Fibroblast of villous mesenchyme (primary cell): ENCODE measurements at places on chromosomes 1 and 21. TPM values are rescaled to one million over a fixed set of nuclear protein-coding genes. Genes with fewer than 3 reads are reported as not detected.

LCE1F gene
- total RNA-seq, result not detected in 2 replicates

LCE2C gene
- not detected in 2 replicates for total RNA-seq

NHLH1 gene
- under 0.01 TPM in 1 of 2 replicates, not detected in the other for total RNA-seq

TTC24 gene
- total RNA-seq, result not detected in 2 replicates

OR10T2 gene
- total RNA-seq, result not detected in 2 replicates

CYYR1 gene
- not detected in 2 replicates for total RNA-seq

PER3 gene
- total RNA-seq, result 5.5 and 5.6 TPM in 2 replicates

IQGAP3 gene
- 20.9 and 24.2 TPM in 2 replicates for total RNA-seq

S100A12 gene
- total RNA-seq, result not detected in 2 replicates

NTNG1 gene
- total RNA-seq, result 2.9 and 9.1 TPM in 2 replicates

RPTN gene
- not detected in 2 replicates for total RNA-seq

PDZK1IP1 gene
- total RNA-seq, result 0.43 TPM in 1 of 2 replicates, not detected in the other

DNA sequence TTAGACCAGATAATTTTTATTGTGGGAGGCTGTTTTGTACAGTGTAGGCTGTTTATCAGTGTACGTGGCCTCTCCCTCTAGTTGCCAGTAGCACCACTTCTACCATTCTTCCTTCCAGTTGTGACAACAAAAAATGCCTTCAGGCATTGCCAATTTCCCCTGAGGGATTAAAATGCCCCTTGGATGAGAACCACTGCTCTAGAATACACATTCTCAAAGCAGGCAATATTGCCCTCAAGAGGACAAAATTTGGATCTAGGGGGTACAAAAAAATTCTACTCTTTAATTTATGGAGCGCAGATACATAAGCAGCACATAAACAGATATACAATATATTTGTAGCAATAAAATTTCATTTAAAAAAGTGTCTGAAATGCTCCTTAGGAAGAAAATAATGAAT, 674.6 kb downstream of the PTPRC start:
- no peak for DNase-seq

DNA sequence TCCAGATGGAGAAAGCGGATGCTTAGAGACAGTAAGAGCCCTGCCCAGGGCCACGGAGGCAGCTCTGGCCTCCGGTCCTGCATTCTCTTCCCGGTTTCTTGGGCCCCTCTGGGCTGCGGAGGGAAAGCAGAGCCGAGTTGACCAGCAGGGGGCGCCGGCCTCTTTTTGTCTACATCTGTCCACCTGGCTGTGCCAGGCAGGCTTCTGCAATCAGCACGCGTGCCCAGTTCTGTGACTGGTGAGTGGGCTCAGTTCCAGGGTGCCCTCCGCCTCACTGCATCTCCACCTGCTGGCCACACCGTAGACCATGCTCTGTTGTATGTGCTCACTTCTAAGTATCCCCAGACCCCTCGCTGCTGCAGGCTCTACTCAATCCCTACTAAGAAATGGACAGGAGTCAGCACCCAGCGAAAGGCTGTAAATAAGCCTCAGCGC, 6.7 kb upstream of the HUNK start:
- DNase-seq, result peak; percentile 58

- no peak for DNase-seq
Measured at GRCh38 chr1:237258871-237259270, 216.9 kb downstream of the RYR2 start.

DNA sequence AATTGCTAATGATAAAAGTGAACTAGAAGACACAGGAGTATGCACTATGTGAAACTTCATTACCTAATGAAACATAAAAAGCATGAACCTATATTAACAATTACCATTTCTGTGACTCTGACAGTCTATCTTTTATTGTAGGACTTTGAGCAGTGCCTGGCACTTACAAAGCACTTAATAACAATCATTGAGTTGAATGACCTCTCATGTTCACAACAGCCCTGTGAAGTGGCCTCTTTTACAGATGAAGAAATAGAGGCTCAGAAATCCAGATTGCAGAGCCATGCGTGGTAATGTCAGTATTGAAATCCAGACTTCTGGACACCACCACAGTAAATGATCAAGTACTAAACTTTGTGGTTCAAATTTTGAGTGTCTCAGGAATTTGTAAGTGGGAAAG, 326.4 kb downstream of the NTNG1 start:
- DNase-seq, result no peak

GRCh38 chr21:26199456-26199855, 28.9 kb upstream of the APP start:
- DNase-seq, result peak; percentile 71

- DNase-seq, result no peak
Measured at GRCh38 chr1:25540750-25541342, 2.6 kb upstream of the LDLRAP1 start.

- no peak for DNase-seq
Measured at GRCh38 chr21:34523019-34523555, 11.1 kb upstream of the KCNE1 start.

- DNase-seq, result peak; percentile 14
Measured at GRCh38 chr1:101137144-101138126, 99.4 kb upstream of the S1PR1 start.

GRCh38 chr1:40316595-40317393, at the start of gene COL9A2:
COL9A2 (minus strand) TSS chr1:40317286; CDS start chr1:40317197, 89 bp downstream.
- DNase-seq, result peak; percentile 7

- DNase-seq, result no peak
Measured at GRCh38 chr1:53927376-53927881, 18.1 kb downstream of the IFT25 start.

- DNase-seq, result peak; percentile 42
Measured at GRCh38 chr1:166378805-166379204, 212.0 kb upstream of the FAM78B start.

GRCh38 chr1:196607981-196608380, 259 bp downstream of the KCNT2 start:
- DNase-seq, result no peak

DNA sequence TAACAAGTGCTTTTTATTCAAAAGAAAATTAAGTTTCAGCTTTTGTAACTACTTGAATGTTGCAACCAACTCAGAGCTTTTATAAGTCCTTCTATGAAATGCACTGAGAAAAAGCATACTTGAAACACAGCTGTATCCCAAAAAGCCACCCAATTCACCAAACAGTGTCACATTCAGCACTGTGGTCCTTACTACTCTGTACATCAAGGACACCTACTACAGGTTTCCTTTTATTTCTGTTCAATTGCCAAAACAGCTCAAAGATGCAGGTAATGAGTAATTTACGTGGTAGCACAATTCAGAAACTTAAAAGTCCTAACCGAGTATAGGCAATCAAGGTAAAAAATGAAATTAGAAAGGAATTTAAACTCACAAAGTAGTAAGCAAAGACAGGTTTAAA, 2.5 kb downstream of the EIF4G3 start:
- no peak for DNase-seq

DNA sequence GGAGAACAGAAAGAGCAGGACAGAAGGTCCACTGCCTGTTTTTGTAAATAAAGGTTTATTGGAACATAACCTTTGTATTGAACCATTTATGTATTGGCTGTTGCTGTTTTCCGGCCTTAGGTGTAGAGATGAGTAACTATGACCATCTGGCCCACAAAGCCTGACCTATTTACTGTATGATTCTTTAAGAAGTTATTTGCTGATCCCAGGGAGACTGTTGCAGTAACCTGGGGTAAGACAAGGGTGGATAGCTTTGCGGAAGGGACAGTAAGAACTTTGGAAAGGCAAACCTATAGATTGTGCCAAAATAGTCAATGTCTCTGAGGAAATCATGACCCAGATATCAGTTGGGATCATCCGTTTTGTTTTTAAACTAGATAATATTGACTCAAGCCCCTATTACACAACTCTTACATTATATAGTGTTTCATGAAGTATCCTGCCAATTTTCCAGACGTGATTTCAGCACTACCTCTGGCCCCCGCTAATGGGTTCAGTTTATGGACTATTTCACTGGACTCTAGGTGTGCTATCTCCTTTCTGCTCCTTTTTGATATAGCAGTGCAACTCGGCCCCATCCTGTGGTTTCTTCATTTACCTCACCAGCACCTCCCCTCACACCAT, 20.8 kb upstream of the TLCD4 start:
- DNase-seq, result no peak

GRCh38 chr1:219271818-219272535, 98.3 kb downstream of the LYPLAL1 start:
- DNase-seq, result peak; percentile 69

GRCh38 chr1:219801156-219801820, 127.1 kb downstream of the SLC30A10 start:
- no peak for DNase-seq

GRCh38 chr21:44416193-44416592, 39.1 kb upstream of the LRRC3 start:
- no peak for DNase-seq

GRCh38 chr1:7609311-7609994, 161.6 kb upstream of the VAMP3 start:
- DNase-seq, result no peak

GRCh38 chr1:179263121-179263520, 30.5 kb upstream of the SOAT1 start:
- no peak for DNase-seq

DNA sequence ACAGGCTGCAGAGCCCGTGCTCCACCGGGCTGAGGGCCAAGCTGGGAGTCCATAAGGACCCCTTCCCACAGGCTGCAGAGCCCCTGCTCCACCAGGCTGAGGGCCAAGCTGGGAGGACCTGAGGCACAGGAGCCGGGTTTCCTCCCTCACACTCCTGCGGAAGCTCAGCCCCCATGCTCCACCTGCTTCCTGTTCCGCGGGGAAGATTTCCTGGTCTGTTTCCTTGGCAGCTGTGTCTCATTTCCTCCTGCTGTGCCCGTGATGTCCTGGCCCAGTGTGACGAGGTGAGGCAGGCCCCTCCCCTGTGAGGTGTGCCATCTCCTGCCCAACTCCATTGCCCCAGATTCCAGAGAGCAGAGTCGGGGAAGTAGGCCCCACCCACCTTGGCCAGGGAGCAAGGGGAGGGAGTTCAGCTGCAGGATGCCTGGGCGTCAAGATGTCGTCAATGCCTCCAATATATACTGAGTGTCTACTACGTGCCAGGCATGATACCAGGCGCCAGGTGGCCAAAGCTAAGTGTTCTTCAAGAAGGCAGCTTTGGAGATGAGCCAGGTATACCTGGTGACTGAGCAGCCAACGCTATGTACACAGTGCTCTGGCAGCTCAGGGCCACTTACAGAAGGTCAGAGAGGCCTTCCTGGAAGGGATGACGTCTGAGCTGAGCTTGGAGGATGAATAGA, 58.8 kb downstream of the NAV1 start:
- DNase-seq, result no peak

DNA sequence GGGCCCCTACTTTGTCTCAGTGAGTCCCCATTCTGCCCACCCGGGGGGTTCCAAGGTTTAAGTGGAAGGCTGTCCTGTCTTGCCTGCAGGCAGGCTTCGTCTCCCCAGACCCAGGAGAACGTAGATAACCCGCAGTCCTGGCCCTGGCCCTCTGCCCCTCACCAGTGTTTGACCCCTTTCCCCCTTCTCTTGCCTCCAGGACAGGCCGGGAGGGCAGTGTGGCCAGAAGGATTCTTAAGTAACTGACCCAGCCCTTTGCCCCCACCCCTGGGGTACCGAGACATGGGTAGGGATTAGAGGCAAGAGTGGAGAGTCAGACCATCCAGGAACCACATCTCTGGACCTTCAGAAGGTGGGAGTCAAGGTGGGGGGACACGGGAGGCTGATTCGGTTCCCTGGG, 8.8 kb downstream of the TMEM222 start:
- no peak for DNase-seq

- DNase-seq, result no peak
Measured at GRCh38 chr1:59666106-59666505, 148.6 kb upstream of the HOOK1 start.
